AG09319 (cell line): ENCODE measurements at places on chromosomes 13 and 19.

- DNase-seq: no peak
These were observed 4.6 kb downstream of the EPN1 start for GRCh38 chr19:55679343-55680257.

- DNase-seq: no peak
These were observed 18.0 kb downstream of the MPND start for GRCh38 chr19:4361152-4362046.

GRCh38 chr19:3895788-3896187 is 15.3 kb downstream of the ATCAY start:
- no peak for DNase-seq

- peak; percentile 75 for DNase-seq
These were observed 17.6 kb downstream of the ACOD1 start for GRCh38 chr13:76965759-76966421.

DNA sequence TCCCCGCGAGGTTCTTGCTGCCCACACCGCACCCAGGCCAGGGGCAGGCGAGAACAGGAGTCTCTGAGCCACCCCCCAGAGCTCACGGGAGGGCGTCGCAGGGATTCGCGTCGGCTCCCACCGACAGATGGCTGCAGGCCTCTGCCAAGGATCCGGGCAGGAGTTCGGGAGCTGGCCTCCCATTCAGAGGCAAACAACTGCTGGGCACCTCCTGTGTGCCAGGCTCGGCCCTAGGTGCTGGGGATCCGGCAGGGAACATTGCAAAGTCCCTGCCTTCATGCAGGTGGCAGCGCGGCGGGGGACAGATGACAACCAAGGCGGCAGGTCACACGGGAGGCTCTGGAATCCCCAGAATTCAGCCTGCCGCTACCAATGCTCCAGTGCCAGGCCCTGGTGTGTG is 25.3 kb downstream of the LRRC4B start:
- no peak for DNase-seq

DNA sequence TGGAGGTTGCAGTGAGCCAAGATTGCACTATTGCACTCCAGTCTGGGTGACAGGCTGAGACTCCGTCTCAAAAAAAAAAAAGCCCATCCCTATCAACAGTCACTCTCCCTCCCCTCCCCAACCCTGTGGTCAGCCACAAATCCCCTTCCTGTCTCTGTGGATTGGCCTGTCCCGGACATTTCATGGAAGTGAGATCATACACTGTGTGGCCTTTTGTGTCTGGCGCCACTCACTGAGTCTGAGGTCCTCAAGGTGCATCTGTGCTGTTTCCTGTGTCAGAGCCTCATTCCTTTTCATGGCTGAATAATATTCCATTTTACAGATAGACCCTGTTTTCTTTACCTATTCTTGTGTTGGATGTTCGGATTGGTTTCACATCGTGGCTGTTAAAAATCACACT is 149.5 kb downstream of the PTPRS start:
- DNase-seq: no peak

DNA sequence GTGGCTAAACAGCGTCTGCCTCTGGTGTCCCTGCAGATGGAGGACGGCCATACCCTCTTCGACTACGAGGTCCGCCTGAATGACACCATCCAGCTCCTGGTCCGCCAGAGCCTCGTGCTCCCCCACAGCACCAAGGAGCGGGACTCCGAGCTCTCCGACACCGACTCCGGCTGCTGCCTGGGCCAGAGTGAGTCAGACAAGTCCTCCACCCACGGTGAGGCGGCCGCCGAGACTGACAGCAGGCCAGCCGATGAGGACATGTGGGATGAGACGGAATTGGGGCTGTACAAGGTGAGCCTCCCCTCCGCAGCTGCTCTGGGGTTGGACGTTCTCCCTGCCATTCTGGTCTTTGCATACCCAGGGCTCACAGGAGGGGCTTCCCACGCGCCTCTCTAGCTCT is 19.9 kb downstream of the UHRF1 start:
- no peak for DNase-seq

GRCh38 chr13:85772367-85772766 is 26.9 kb downstream of the SLITRK6 start:
- no peak for DNase-seq

DNA sequence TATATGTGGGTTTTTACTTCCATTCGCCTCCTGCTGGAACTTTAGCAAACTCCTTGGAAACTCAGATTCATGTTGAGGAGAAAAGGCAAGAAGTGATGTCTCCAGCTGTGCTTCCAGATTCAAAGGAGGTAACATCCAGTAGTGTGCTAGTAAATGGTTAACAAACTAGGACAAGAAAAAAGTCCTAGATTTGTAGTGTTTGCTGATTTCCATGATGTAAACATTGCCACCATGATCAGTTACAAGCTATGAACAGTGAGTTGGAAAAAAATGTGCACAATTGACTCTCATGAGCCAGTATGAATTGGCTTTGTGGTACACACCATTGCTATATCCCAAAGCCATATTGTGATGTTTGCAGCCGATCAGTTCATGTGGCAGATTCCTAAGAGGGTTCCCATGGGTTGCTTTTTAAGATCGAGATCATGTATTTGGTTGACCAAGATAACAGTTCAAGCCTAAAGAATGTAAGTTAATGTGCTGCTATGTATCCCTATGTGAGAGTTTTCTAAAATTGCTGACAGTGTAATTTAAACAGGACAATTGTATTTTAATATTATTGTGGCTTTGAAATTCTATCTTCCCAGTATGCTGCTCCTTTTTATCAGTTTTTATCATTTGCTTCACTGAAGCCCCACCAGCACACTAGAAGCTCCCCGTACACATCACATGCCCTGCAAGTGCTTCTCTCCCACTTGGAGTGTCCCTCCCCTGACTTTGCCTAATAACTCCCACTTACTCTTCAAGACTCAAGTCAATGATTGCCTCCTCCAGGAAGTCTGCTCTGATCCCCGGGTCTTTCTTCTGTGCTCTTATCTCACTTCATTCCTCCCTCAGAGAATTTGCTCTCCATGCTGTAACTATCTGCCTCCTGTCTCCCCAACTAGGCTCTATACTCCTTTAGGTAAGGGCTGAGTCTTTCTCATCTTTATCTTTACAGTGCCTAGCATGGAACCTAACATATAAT is 148.3 kb downstream of the RGCC start:
- DNase-seq: no peak

GRCh38 chr13:50370303-50370950 is 355.2 kb downstream of the KCNRG start:
- DNase-seq: no peak

DNA sequence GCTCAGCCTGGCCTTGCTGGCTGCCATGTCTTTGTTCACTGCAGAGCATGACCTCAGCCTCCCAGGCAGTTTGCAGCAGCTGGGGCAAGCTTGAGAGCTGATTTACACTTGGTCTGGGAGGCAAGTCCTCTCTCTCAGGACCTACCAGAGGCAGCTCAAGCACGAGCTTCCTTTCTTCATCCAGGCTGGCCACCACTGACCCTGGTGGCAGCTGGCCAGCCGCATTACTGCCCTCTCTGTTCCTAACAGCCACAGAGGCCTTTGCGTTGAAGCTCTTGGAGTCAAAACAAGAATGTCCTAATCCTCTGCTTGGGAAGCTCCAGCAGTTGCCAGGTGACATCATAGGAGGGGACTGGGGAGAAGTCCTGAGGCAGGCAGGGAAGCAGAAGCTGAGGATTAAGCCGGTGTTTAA is 85.7 kb downstream of the NUFIP1 start:
- peak; percentile 84 for DNase-seq

- DNase-seq: no peak
These were observed 21.4 kb upstream of the TCF3 start for GRCh38 chr19:1673645-1674292.

GRCh38 chr13:49810567-49811526 is 18.4 kb upstream of the KPNA3 start:
- no peak for DNase-seq

GRCh38 chr13:45280011-45280410 is 61.0 kb downstream of the TPT1 start:
- DNase-seq: no peak

GRCh38 chr13:59236944-59237343 is 926.8 kb downstream of the DIAPH3 start:
- no peak for DNase-seq

- DNase-seq: peak; percentile 45
These were observed 22.9 kb downstream of the ZNF114 start for GRCh38 chr19:48292798-48293197.

DNA sequence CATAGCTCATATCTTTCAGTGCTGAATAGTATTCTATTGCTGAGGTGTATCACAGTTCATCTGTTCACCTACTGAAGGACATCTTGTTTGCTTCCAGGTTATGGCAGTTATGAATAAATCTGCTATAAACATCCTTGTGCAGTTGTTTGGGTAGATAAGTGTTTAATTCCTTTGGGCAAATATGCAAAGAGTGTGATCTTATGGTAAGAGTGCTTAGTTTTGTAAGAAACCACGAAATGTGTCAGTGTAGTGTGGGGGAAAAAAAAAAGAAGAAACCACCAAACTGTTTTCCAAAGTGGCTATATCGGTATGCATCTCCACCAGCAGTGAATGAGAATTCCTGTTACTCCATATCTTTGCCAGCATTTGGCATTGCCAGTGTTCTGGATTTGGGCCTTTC is 93.3 kb downstream of the PIBF1 start:
- no peak for DNase-seq

DNA sequence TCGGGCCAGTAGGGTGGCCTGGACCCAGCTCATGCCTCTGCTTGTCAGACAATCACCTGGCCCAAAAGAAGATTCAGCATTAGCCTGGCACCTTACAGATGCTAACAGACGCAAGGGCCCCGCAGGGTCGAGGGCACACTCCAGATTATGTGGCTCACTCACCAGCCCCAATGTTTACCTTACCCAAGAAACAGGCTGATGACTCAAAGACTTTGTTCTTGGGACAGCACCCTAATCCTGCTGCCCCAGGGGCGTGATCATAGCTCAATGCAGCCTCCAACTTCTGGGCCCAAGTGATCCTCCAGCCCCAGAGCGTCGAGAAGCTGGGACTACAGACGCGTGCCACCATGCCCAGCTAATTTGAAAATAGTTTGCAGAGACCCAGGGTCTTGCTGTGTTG is 9.8 kb downstream of the ECSIT start:
- DNase-seq: no peak

DNA sequence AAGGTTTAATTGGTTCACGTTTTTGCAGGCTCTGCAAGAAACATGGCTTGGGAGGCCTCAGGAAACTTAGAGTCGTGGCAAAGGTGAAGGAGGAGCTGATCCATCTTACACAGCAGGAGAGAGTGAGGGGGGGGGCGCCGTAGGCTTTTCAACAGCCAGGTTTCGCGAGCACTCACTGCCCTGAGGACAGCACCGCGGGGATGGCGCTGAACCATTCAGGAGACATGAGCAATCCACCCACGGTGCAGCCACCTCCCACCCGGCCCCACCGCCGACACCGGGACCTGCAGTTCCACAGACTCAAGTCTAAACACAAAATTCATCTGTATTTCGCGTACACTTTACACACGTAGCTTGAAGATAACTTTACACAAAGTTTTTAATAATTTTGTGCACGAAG is 73.6 kb downstream of the KDM4B start:
- DNase-seq: no peak

DNA sequence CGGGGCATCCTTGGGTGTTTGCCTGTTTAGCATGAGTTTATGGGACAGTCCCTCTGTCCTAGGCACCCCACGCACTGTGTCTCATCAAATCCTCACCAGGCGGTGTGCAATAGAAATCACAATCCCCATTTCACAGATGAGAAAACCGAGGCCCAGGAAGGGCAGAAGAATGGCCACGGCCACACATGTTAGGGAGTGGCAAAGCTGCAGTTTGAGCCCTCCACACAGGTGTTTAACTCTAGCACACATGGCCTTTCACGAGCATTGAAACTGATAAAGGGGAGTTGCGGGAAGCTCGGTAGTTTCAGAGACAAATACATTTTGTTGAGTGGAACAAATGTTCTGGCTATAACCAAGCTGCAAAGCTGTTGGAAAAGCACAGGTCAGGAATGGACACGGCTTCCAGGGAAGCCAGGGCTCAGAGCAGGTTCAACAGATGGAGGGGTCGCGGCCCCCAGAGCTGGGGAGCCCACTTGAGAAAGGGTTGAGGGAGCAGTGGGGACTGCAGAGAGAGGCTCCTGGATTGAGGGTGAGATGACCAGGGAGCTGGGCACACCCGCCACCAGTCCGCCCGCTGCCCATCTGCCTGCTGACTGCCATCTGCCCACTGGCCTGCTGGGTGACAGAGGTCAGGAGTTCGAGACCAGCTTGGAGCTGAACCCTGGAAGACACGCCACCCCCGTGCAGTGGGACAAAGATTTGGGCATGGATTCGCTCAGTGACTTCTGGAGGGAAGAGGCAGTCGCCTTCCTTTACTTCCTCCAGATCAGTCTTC is 154.7 kb downstream of the URI1 start:
- DNase-seq: no peak

GRCh38 chr19:47142779-47143178 is 12.1 kb downstream of the SAE1 start:
- no peak for DNase-seq

- no peak for DNase-seq
These were observed at the start of gene FBXO27 for GRCh38 chr19:39032063-39032918. TSS of gene FBXO27 (minus strand) at chr19:39032549. CDS start at chr19:39032227, 322 bp downstream.

GRCh38 chr13:102816708-102817107 is 17.8 kb downstream of the BIVM start:
- DNase-seq: no peak

- DNase-seq: no peak
These were observed 17.4 kb downstream of the NALCN start for GRCh38 chr13:101398920-101399319.

- no peak for DNase-seq
These were observed 2374.6 kb downstream of the PCDH9 start for GRCh38 chr13:64855506-64855905.

DNA sequence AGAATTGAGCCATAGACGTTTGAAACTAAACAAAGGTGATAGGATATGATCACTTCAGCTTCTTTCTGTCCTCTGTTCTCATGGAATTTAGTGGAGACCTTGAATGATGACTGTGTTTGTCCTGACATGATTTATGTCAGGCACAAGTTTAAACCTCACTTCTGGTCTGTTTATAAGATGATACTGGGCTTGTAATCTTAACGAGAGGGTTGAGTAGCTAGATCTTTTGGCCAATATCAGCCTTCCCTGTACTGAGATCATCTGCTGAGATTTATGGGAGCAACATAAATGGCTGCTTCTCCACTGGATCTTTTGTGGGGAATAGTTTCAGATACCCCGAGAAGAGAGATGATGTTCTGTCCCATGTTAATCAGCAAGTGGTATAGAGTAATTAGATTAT is 121.8 kb upstream of the OBI1 start:
- DNase-seq: no peak

- peak; percentile 40 for DNase-seq
These were observed 37.0 kb upstream of the CCNA1 start for GRCh38 chr13:36395280-36395679.

DNA sequence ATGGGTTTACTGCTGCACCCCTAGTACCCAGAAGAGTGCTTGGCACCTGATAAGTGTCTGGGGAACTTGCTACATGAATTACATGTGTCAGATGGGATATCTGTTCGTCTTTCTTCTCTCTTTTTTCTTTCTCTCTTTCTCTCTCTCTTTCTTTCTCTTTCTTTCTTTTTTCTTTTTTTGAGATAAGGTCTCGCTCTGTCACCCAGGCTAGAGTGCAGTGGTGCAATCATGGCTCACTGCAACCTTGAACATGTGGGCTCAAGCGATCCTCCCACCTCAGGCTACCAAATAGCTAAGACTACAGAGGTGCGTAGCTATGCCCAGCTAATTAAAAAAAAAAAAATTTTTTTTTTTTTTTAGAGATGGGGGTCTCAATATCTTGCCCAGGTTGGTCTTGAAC is 6.1 kb downstream of the CADM4 start:
- DNase-seq: no peak

- DNase-seq: no peak
These were observed 154.2 kb downstream of the TNFRSF19 start for GRCh38 chr13:23724196-23724970.

GRCh38 chr19:5329141-5329540 is 11.5 kb downstream of the PTPRS start:
- DNase-seq: no peak

GRCh38 chr13:114219392-114219791 is 15.3 kb upstream of the CDC16 start:
- DNase-seq: no peak
